ENCODE measurements at places on chromosomes 5 and 9.

- DNase-seq, result no peak
Measured at GRCh38 chr5:55073211-55073610, 29.2 kb upstream of the GZMA start.

DNA sequence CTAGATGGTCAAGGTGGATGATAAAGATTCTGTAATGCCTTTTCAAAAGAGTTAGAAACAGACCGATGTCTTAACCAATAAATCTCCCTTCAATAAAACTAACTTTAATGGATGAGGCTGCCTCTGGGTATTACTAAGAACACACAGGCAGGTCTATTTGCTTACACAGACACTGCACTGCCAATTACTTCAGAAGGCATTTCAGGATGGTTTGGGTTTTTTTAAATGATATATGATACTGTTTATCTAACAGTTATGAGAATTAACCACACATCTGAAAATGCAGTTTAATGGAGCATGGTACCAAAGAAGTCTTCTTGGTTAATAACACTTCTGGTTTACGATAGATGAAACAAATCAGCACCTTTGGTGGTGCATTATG, 367.9 kb upstream of the GRAMD2B start:
- no peak for DNase-seq

DNA sequence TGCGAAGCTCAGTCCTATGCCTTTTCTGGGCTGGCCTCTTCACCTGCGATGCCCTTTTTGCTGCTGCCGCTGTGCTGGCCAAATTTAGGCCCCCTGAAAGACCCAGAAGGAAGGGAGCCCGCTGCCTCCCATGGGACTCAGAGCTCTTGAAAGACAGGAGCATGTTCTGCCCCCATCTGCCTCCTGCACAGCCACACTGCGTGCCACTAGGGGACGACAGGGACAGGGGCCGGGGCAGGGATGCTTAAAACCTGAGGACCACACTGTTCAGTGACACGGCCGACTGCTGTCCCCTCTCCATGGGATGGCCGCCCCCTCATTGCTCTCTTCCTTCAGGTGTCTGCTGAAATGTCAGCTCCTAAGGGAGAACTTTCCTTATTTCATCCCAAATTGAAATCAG, 132.4 kb downstream of the ADAMTS2 start:
- no peak for DNase-seq

- no peak for DNase-seq
Measured at GRCh38 chr5:555058-555623, 30.9 kb upstream of the SLC9A3 start.

GRCh38 chr5:82425591-82425990, 147.4 kb upstream of the RPS23 start:
- no peak for DNase-seq
